Dorsolateral prefrontal cortex (tissue), 122 donors: ENCODE measurements at places on chromosomes 1 and 21.

GRCh38 chr1:43585557-43585956 lies 54.9 kb downstream of the PTPRF start:
- DNase-seq, result no peak

DNA sequence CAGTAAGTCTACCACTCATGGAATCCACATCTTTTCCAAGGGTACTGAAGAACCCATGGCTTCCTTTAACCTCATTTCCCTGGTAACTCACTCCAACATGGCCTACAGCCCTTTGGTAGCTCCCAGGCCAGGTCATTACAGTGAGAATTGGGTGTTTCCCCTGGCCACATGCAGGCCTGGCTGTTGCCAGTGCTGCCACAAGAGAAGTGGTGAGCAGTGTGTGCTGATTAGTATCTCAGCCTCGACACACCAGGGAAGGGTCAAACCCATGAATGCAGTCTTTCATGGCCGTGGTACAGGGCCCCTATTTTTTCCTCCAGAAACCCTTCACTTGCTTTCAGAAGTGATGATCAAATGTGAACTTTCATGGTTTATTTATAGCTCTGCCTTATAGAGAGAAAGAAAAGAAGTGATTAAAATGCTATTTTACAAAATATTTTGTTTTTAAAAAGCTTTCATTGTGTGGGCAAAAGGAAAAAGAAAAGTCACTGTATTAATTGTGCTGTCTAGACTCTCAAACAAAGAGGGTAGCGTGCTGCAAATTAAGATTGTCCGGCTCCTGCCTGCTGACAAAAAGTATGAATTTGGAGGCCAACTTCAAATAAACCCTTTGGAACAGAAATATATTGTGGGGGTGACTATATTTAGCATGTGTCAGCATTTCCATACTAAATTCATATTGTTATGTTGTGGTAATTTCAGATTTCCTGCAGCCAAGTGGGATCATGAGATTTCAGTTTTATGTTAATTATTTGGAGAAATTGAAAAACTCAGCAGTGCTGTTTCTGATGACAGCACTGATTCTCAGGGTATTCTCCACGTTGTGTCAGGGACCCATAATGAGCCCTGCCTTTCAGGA lies 62.0 kb upstream of the HOOK1 start:
- peak; percentile 44 for DNase-seq

GRCh38 chr1:98888869-98889268 lies 115.8 kb downstream of the PLPPR5 start:
- no peak for DNase-seq

- DNase-seq, result no peak
These were observed 154.8 kb upstream of the POU3F1 start for GRCh38 chr1:38201431-38201830.

DNA sequence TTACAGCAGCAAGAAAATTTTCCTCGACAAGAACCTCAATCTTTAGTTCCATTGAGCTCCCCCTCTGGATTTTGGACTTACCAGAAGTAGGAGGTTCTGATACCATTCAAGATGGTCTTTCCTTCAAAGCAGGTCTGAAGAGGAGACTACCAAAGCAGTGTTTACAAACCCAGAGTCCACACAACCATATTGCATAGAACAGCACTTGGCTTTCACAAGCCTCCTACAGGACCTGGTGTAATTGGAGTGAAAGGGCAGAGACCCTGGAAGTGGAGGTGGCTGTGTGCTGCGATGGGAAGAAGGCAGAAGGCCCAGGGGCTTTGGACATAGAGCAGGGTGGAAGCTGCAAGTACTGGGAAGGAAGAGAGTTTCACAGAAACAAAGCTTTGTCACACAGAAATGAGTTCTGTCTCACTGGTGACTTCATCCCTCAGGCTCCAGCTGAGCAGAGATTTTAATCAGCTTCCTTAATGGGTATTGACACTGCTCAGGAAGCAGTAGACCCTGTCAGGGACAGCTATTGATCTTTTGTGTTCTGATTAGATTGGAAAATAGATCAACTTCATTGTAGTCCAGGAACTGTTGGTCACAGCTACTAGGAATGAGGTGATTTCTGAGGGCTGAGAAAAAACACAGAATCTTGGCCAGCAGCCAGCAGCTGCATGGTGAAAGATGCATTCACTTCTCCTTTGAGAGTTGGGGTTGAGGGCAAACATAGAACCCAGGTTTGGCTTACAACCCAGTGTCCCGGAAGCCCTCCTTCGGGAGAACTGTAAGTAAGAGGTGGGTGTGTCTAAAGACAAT lies 124.0 kb downstream of the SYT2 start:
- peak; percentile 14 for DNase-seq

DNA sequence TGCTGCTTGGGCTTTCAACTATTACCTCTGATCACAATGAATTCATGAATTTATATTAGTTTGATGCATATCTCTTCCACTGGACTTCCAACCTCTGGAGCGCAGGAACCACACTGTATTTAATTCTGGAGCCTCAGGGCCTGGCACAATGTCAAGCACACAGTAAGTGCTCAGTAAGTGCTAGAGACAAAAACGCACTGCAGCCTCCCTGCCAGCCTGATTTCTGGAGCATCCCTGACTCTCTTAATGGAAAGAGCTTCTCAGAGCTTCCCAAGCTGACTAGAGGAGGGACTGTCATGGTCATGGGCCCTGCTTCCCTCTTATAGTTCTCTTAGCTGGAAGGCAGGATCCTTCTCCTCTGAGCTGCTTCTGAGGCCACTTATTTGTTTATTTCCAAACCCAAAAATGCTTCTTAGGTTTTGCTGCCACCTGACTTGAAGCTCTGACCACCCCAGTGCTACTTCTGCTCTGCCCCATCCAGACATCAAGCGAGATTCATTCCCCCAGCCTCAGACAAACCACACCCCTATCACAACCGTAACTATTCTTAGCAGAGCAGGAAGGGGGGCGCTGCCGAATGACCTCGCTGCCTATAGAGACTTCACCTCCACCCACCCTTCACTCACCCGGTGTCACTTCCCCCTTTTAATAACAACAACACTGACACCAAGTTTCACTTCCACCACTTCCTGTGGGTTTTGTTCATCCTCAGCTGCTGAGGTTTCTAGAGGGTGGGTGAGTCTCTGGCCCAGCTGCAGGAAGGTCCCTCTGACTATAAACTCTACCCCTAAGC lies 33.6 kb downstream of the NUAK2 start:
- no peak for DNase-seq

GRCh38 chr1:151620286-151620685 lies 8.4 kb downstream of the SNX27 start:
- DNase-seq, result no peak

GRCh38 chr1:11331036-11331944 lies 58.3 kb downstream of the UBIAD1 start:
- no peak for DNase-seq

DNA sequence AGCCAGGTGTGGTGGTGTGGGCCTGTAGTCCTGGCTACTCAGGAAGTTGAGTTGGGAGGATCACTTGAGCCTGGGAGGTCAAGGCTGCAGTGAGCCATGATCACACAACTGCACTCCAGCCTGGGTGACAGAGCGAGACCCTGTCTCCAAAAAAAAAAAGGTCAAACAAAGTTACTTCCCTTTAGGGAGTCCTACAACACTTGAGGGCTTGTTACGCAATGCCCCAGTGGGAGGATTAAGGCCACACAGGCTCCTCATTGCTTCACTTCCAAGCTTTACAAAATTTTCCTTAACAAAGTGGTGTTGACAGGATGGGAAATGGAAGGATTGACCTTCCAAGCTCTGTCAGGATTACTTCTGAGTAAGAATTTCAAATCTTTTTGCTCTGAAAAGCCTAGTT lies 6.2 kb upstream of the EXTL1 start:
- no peak for DNase-seq

DNA sequence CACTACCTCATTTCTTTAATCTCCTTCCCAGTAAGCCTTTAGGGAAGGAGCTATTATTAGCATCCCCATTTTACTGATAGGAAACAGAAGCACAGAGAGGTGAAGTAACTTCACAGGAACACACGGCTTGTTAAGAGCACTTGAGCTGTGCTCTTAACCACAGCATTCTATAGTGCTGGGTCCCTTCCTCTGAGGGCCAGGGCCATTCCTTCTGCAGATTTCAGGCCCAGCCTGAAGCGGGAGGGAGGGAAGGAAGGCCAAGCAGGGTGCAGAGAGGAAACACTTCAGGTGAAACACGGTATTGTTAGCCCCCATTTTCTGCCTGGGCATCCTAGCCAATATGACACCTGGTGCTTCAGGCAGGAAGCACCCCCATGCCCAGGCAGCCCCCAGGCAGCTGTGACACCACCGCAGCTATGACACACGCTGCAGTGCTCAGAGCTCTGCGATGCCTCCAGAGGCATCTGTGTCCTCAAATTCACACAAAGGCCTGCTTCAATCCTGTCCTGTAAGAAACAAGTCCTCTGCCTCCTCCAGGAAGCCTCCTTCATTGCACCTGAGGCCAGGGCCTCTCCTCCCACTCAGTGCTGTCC lies 4.5 kb upstream of the EXTL1 start:
- DNase-seq, result no peak

DNA sequence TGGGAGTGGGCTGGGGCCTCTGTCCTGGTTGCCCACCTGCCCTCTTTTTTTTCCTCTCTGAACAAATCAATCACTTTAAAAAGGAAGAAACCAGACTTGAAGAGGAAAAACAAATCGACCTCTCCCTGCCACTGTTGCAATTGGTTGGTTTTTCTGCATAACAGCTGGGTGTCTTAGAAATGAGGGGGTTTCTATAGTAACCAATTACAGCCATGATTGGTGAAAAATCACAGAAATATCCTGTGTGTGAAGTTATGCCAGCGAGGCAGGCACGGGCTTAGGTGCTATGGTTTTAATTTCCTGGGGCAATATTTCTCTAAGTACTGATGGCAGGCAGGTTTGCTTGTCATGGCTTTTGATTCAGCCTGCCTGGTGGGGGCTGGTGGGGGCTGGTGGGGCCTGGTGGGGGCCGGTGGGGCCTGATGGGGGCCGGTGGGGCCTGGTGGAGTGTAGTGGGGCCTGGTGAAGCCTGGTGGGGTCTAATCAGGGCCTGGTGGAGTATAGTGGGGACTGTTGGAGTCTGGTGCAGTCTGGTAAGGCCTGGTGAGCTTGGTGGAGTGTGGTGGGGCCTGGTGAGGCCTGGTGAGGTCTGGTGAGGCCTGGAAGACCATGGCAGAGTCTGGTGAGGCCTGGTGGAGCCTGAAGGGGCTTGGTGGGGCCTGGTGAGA lies 54.6 kb downstream of the AJAP1 start:
- no peak for DNase-seq

DNA sequence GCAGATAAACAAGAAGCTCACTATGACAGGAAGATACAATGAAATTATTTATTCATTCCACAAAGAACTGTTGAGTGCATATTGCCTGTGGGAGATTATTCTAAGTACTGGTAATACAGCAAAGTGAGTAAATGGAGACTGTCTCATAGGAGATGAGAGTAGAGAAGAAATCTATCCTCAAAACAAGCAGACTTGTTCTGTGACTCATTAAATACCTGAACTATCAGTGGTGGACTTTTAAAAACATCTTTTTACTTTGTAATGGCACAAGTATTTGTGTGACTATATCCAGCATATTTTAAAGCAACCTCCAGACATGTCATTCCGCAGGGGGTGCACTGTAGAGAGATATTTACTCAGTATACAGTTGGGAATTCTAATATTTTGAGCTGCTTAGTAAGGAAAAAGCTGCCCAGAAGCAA lies 259.2 kb downstream of the FMN2 start:
- no peak for DNase-seq

DNA sequence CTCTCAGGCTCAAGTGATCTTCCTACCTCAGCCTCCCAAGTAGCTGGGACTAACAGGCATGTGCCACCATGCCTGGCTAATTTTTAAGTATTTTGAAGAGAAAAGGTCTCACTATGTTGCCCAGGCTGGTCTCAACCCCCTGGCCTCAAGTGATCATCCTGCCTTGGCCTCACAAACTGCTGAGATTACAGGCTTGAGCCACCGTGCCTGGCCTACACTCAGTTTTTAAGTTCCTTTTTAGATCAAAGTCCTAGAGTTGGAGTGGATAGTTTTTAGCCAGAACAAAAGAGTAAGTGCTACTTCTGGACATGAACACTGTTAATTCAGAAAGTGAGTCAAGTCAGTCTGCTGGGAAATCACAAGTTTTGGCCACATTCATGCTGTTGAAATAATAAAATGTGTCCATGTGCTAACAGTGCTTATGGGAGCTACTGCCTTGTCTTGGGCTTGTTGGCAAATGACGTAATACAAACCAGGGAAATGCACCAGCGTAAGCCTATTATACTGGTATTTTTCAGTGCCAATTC lies 84.2 kb downstream of the NDUFS5 start:
- no peak for DNase-seq

DNA sequence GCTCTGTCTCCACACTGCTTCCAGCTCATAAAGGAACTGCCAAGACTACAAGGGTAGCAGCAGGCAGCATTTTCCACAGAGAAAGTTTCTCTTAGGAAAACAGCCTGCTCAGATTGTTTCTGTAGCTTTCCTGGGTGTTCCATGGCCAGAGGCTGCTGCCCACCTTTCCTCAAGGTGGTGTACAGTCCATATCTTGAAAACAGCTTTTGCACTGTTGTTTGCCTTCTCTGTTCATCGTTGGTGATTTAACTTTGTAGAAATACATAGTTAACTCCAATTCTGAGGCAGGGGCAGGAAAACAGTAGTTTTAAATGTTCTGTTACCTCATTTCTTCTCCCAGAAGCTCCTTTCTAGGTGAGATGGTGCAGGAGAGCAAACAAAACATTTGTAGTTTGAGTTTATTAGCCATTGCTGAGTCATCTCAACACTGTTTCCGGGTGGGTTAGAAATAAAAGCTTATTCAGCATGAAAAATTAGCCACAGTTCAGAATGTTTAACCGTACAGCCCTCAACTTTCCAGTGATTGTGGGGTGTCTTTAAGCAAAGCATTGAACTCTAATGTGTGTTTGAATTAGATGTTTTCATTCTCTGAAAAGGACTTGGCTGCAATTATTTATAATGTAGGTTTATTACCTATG lies 41.7 kb downstream of the DIP2A start:
- no peak for DNase-seq

DNA sequence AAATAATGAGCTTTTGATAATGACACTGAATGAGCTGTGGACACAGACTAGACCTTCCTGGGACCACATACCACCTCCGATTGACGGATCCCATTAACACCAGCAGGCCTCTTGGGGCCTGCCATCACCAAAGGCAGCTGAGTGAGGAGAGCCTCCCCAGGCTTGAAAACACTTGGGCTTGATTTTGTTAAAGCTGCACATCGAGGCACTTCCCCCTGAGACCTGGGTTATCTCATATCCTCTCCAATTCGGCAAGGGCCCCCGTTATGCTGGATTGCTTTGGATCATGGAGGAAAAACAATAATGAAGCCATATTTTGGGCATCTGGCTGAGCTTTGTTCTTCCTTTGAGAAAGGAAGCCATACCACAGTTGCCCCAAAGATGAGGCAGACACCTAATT lies 143.0 kb downstream of the AJAP1 start:
- DNase-seq, result no peak
